ENCODE measurements at places on chromosomes 1 and 21.

GRCh38 chr1:177686933-177687332 is 282.9 kb downstream of the SEC16B start:
- no peak for DNase-seq

DNA sequence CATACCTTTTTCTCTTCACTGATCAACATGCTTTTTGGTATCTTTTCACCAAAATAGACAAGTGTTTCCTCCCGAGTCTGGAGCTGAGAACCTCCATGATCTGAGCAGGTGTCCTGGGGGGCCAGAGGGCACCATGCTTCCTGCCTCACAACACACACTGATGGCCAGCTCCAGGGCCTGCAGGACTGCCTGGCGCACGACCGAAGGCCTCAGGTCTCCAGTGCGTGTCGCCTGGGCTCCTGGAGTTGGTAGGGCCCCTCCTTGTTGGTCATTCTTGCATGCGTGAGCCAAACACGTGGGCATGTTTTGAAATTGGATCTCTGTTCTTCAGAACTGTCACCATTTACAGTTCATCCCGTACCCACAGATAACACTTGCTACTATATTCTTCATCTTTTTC is 64.4 kb downstream of the SLC37A1 start:
- DNase-seq, result no peak

DNA sequence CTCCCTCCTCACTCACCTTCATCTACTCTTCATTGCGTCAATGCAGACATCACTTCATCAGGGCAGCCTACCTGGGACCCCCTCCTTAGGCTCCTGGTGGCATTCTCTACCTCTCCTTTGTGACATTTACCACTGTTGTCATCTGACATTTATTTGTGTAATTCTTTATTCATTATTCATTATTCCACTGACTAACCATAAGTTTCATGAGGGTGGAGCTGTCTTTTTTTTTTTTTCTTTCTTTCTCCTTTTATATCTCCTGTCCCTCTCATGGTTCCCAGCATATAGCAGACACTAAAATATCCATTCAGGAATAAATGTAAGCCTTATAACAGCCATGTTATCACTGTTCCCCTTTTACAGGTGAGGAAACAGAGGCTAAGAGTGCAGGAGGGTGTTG is 126.8 kb downstream of the KAZN start:
- DNase-seq, result no peak

DNA sequence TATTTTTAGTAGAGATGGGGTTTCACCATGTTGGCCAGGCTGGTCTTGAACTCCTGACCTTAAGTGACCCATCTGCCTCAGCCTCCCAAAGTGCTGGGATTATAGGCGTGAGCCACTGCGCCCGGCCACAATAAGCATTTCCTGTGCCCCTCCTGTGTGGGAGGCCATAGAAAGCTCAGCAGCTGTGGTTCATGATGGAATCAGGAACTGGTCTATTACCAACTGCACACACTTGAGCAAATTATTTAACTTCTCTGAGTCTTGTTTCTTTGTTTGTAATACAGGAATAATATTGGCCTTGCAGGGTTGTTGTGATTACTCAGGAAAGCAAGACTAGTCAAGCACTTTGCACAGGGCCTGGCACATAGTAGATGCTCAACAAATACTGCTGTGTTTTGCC is 15.0 kb downstream of the RHBG start:
- DNase-seq, result no peak

DNA sequence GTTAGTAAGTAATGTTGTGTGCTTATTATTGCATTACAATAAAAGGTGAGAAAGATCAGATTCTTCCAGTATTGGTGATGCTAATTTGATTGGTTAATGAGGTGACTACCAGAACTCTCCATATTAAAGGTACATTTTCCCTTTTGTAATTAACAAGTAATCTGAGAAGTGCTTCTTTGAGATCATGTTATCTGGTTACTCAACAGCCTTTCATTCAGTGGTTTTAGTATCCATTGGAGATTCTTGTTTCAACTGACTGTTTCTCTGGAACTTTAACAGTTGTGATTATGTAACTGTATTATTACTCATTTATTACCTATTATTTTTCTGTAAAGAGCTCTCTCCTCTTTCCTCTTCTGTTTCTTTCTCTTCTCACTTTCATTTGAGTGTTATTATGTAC is 86.7 kb downstream of the PEX14 start:
- no peak for DNase-seq

Measured in stimulated activated CD4-positive, alpha-beta T cell treated with anti-CD3 and anti-CD28 coated beads, Interleukin-1b, Interleukin-23, amount 100 ng/mL, for 24 hours (primary cell).